ELR (cell line): ENCODE measurements at places on chromosomes 3 and 15.

- DNase-seq: no peak
Observed at GRCh38 chr3:146375219-146375618, 94.1 kb downstream of the PLSCR2 start.

- DNase-seq: no peak
Observed at GRCh38 chr3:140752499-140752898, 74.6 kb downstream of the TRIM42 start.

GRCh38 chr15:73258271-73259108 is 110.3 kb downstream of the HCN4 start:
- DNase-seq: no peak

GRCh38 chr3:126927401-126927750 is 55.5 kb upstream of the PLXNA1 start:
- DNase-seq: no peak

DNA sequence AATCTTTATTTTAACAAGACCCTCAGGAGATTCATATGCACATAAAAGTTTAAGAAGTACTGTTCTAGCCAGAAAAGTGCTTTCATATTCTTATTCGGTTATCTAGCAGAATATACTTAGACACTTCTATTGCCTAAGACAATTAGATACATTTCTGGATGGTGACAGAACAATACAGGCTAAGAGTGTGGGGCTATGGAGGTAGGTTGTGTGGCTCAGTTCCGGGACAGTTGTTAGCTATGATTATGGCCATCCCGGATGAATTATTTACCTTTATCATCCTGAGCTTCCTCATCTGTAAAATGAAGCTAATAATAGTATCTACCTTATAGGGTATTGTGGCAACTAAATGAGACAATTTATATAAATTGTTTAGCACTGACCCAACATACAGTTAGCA is 6.6 kb downstream of the FAM98B start:
- DNase-seq: no peak

DNA sequence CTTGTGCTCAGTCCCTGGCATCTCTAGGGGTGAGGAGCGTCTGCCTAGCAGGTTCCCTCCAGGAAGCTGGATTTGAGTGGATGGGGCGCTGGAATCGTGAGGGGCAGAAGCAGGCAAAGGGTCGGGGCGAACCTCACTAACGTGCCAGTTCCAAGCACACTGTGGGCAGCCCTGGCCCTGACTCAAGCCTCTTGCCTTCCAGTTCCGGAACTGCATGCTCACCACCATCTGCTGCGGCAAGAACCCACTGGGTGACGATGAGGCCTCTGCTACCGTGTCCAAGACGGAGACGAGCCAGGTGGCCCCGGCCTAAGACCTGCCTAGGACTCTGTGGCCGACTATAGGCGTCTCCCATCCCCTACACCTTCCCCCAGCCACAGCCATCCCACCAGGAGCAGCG is 5.0 kb downstream of the RHO start:
- DNase-seq: no peak

DNA sequence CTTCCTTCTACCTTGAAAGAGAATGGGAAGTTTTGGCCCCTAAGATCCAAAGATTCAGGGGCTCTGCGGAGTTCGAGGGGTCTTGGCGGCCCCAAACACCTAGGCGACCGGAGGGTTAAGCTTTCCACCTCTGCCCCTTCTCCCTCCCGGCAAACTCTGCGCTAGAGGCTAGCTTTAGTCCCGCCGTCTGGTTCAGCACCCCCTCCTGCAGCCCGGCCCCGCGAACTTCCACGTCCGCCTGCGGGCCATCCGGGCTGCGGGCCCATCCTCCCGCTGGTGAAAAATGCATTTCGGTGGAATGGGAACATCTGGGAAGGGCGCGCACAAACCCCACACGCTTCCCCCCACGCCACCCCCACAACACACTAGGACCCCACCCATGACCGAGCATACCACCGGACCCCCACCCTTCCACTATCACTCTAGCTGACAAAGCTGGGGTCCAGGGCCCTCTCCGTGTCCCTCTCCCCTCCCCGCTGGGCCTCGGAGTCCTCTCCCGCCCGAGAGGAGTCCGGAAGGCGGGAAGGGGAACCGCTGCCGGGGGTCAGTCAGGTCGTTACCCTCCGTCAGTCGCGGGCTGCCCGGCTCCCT is 1.0 kb downstream of the SHOX2 start:
- peak; percentile 75 for DNase-seq

- DNase-seq: no peak
Observed at GRCh38 chr3:141796889-141797781, 33.9 kb downstream of the GRK7 start.

DNA sequence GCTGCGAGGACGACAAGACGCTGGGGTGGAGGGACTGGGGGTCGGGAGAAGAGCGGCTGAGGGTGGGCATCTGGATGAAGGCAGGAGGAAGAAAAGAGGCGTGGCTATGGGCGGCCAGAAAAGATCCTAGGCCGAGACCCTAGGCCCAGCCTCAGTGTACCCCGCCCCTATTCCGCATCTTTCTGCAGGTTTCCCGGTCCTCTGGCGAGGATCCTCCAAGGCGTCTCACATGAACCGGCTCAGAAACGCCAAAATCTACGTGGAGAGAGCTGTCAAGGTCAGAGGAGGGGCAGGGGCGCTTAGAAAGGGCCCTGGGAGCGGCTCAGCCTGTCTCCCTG is 340 bp downstream of the TTLL3 start:
- DNase-seq: no peak

DNA sequence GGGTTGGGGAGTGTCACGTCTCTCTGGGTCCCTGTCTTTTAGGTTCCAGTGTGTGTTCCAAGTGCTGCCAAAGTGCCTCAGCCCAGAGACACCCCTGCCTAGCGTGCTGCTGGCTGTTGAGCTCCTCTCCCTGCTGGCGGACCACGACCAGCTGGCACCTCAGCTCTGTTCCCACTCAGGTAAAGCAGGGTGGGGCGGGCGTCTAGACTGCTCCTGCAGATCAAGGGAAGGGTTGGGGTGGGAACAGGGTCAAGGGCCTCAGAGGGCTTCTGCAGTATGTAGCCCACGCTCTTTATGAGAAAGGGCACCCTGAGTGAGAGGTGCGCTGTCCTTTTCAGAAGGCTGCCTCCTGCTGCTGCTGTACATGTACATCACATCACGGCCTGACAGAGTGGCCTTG is 17.2 kb downstream of the ATRIP start:
- DNase-seq: no peak

- peak; percentile 8 for DNase-seq
Observed at GRCh38 chr15:56098195-56098863, 104.9 kb upstream of the NEDD4 start.

GRCh38 chr15:29849218-29849617 is 26.9 kb upstream of the TJP1 start:
- peak; percentile 37 for DNase-seq

DNA sequence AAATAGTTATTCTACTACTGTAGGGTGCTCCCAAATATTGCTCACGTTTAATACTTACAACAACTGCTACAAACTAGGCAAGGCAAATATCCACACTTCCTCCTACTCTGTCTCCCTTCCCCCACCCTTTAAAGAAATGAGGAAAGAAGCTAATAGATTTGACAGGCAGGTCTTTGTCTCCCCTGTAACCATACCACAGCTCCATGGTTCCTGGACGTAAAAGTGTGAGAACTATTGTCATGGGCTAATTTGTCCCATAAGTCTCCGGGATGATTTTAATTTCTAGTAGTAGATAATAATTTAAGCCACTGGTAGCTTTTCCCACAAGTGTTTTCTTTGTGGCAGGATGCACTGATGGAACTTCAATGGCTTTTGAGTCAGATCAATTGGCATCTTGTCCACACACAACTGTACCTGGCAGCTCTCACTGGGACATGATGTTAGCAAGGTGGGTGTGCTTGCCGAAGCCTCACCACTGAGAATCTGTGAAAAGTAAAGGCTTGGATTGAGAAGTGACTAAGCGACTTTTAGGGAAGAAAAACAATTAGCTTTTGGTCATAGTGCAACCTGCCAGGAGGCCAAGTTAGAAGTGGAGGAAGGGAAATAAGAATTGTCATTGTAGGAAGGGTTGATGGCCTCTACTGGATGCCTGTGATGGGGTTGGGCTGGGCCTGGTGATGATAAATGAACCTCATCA is 1.4 kb upstream of the CPOX start:
- DNase-seq: no peak

- no peak for DNase-seq
Observed at GRCh38 chr3:123343296-123344174, 105.4 kb downstream of the ADCY5 start.

DNA sequence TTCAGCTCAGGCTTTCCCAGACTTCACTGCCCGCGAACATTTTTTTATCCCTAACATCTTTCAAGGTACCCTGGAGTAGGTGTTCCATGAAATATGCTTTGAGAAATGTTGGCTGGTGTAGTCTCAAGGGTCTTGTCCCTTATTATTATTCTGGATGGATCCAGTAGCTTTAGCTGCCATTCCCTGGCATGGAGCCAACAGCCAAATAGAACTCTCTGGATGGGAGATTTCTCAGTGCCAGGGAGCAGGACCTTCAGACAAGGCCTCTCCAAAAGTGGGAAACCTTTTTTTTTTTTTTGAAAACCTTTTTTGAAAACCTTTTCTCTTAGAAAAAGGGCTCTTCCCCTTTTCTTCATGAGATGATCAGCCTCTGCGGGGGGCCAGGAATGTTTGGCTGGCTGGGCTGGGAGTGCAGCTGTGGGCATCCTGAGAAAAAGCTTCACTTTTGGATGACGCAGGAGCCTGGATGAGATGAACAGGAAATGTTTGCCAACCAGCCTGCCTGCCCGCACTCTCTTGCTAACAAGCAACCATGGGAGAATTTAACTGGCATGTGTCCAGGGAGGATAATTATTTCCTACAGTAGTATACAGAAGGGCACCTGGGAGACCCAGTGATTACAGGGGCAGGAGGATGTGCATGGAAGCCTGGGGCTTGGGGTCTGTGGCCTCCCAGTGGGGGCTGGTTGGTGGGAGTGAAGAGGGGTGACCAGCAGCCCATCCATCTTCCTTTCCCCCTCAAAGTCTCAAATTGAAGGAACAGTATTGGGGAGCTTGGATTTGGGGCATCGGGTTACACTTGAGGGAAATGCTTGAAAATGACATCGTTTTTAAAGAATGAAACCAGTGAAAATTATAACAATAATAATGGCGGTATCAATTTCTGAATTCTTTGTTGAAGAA is 109.1 kb upstream of the LRIG1 start:
- DNase-seq: peak; percentile 10

GRCh38 chr3:7710284-7710683 is 791.3 kb upstream of the LMCD1 start:
- no peak for DNase-seq

DNA sequence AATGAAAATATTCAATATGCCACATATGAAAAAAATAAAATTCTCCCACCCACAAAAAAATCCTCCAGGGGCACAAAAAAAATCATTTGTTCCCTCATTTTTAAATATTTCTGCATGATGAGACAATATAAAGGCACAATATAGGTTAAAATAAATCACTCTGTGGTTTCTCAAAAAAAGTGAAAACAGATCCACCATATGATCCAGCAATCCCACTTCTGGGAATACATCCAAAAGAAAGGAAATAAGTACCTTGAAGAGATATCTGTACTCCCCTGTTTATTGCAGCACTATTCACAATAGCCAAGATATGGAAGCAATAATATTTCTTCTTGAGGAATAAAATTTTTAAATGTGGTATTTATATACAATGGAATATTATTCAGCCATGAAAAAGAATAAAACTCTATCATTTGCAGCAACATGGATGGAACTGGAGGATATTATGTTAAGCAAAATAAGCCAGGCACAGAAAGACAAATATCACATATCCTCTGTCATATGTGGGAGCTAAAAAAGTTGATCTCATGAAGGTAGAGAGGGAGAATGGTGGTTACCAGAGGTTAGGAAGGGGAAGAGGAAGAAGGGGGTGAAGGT is 1.5 kb downstream of the ATP8B4 start:
- no peak for DNase-seq

DNA sequence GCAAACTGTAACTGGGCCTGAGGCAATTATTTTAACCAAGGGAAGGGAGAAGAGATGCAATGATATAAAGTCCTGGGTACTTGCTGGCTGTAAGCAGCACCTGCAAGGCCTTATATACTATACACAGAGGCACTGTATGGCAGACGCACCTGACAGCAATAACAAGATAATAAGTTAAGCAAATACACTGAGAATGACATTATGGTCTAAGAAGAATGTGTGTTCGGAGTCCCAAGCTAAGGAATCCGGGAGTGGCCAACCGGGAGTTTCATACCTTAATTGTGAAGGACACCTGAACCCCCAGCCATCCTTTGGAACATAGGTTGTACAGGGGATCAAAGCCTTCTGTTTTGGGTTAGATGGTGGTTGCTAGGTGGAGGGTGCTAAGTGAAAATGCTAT is 13.7 kb downstream of the FAM240A start:
- no peak for DNase-seq

DNA sequence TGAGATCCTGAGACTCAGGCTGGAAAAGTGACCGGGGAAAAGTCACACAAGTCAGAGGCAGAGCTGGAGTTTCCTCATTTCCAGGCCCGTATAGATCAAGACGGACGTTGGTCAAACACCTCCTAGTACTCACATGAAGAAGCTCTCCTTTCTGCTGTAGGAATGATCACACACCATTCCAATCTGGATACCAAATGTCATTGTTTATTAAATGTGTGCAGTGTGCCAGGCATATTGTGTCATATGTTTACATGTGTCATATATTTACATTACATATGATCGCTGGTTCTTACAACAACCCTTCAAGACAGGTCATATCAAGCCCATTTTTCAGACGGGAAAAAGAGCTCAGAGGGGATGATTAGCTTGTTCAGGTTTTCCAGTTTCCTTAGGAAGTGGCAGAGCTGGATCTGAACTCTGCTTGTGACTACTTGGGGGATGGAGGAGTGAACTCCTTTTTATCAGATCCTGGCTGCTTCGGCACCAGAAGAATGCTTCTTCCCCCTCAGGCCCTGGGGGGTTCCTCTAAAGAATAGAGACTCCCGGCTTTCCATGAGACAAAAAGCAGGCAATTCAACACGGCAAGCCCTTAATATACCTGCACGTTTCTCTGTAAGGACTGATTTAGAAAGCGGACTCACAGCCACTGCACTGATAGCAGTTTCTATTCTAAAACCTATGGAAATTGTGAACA is 41.9 kb downstream of the FAM43A start:
- peak; percentile 61 for DNase-seq

GRCh38 chr3:171049861-171050444 is 23.4 kb upstream of the SLC2A2 start:
- DNase-seq: peak; percentile 82

GRCh38 chr15:57591822-57592367 is at the start of gene MYZAP:
MYZAP (plus strand) TSS chr15:57591904; CDS start chr15:57592035, 131 bp downstream.
- DNase-seq: peak; percentile 52

DNA sequence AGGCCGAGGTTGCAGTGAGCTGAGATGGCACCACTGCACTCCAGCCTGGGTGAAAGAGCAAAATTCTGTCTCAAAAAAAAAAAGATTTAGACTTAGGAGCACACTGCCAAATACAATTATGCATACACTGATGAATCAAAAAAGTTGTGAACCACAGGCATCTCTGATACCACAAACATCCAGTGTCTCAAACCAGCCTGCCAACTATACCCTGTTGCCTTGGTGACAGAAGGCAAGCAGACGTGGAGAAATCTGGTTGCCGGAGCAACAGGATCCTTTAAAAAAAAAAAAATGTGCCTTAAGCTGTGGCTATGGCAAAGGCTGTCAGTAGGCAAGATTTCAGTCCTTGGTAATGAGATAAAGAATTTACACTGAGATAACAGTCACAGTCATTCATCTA is 202.3 kb downstream of the NEK10 start:
- peak; percentile 74 for DNase-seq
